Activated CD8-positive, alpha-beta memory T cell treated with anti-CD3 and anti-CD28 coated beads for 1 hour (primary cell): ENCODE measurements at places on chromosomes 1 and 21.

GRCh38 chr1:234875953-234876855, 252.4 kb downstream of the TOMM20 start:
- DNase-seq, result no peak

DNA sequence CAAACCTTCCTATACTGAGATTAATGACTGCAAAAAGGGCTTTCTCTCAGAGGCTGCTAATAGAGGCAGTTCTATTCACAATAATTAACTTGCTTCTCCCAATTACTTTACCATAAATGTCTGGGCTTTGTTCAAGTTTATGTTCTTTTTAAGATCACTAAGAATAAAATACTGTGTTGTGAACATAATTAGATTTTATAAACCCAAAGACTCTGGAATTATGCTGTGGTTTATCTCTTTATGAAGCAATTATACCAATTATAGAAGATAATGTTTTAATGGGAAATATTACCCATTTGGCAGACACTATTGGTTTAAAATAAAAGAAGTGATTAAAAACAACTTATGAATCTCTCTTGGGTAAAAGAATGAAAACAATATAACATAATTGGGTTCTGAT, 43.5 kb upstream of the IL12RB2 start:
- DNase-seq, result no peak

GRCh38 chr1:150613061-150613920, 16.1 kb downstream of the ENSA start:
- no peak for DNase-seq

DNA sequence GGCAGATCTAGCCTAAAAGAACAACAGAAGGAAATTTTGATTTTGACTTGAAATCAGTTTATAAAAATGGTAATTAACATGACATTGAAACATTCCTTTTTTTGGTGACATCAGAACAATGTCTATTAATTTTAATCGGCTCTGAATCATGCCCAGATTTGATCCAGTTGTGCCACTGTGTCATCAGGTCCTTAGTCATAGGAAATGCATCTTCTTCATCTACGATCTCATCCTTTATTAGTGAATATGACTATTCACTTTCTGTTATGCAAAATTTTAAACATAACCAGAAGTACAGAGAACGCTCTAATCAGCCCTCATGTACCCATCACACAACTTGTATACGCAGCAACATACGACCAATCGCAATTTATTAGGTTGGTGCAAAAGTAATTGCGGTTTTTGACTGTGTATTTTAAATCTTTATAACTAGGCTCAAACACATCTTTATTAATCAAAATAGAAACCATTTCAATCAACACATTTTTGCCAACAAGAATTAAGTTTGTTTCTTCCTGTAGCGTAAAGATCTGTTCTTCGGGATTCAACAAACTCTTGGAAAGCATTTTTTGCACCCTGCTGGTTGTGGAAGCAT, 40.3 kb upstream of the TLR5 start:
- DNase-seq, result no peak

GRCh38 chr1:30809514-30810263, 52.1 kb upstream of the LAPTM5 start:
- no peak for DNase-seq

DNA sequence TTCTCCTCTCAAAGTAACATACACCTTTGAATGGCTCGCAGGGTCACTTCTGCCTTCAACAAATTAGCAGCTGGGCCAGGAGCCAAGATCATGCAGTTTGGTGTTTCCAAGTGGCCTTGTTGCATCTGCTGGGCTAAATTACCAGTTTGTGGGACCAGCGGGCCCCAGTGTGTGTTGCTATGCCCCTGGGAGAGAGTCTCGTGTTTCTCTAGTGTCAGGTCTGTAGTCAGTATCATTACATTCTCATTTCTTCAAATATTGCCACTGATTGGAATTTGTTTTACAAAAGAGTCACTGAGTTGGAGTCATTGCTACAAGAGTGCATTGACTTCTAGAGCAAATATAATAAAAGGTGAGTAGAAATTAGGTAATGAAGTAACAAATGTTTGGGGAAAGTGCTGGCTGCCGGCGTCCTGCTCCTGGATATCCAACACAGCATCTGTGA, 35.5 kb downstream of the RHOU start:
- no peak for DNase-seq

GRCh38 chr1:233613252-233614172, at the start of gene KCNK1:
Gene KCNK1 (plus strand): TSS chr1:233614106. CDS start chr1:233614172, 66 bp downstream.
- DNase-seq, result no peak

- DNase-seq, result no peak
Measured at GRCh38 chr1:65150583-65151263, 2.7 kb downstream of the AK4 start.

DNA sequence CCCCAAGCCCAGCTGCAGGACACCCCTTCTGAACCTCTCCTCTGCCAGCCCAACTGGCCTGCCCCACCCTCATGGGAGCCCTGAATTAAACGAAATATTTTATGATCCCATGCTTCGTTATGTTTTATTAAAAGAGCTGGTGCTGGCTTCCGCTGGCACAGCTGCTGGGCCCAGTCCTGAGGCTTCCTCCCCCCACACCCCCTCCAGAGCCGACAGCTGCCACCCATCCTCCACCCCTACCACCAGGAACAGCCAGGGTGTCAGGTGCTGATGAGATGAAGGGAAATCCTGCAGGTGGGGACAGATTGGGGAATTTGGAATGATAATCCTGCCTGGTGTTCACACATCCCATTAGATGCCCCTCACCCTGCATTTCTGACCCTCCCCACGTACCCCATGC, 19.0 kb downstream of the IGSF21 start:
- DNase-seq, result no peak

DNA sequence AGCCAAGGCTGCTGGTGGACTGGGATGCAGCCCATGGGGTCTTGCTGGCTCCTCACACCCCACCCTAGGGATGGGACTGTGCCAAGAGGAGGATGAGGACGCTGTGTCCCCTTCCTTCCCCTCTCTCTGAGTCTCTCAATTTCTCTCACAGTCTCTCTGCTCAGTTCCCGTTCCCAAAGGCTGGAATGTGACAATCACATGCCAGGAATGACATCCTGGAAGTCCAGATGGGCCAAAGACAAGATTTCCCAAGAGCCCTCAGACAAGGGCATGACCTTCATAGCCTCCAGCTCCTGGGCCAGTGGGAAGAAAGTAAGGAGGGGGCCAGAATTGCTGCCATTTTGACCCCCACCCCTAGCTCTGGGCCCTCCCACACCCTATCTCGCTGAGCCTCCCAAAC, 7.6 kb upstream of the CDCP2 start:
- no peak for DNase-seq

DNA sequence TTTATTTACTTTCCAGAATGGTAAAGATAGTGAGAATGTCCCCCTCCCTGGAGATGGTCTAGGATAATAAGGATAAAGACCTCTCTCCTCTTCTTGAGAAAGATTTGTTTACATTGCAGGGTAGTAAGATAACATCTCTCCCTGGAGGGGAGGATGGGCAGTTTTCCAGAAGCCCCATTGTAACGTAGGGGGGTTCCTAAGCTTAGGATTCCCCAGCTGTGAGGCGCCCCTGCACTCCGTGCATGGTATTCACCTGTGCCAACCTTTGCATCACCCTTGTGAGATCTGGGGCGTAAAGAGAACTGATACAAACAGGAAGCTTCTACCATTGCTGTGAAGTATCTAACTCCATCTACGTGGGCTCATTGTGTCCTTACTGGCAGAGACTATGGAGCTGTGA, 148.7 kb upstream of the DNAH14 start:
- no peak for DNase-seq

DNA sequence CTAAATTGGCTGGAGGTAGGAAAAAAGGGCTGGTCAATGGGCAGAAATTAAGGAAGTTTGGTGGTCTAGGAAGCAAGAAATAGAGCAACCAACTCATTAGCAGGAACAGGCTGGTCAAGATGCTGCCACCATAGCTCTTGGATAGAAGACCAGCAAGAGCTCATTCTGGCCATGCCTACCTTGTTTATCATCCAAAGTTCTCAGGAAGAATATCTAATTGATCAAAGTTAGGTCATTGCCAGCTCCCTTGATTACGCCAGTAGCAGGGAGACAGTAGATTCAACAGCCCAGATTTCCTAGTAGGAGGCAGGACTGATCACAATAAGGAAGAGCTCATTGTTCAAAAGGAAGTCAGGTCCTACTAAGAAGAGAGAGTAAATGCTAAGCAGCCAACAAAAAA, 370.2 kb downstream of the GPATCH2 start:
- no peak for DNase-seq

- DNase-seq, result no peak
Measured at GRCh38 chr1:192133350-192133926, 24.8 kb upstream of the RGS18 start.

DNA sequence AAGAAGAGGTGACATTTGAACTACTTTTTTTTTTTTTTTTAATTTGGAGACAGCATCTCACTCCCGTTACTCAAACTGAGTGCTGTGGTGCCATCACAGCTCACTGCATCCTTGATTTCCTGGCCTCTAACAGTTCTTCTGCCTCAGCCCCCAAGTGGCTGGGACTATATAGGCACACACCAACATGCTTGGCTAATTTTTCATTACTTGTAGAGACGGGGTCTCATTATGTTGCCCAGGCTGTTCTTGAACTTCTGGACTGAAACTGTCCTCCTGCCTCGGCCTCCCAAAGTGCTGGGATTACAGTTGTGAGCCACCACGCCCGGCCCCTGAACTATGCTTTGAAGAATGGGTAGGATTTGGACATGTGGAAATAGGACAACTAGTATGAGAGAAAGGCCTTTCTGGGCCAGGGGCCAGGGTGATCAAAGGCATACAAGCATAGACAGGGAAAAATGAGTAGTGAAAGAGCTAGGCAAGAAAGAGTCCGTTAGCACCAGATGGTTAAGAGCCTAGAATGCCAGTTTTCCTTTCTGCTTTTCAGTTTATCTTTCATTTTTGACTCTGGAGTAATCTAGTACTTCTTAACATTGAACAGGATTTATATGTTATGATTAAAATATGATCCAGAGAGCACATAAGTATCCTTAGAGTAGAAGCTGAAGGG, 6.3 kb downstream of the RABGAP1L start:
- DNase-seq, result no peak

GRCh38 chr1:22249928-22250680, 107.2 kb upstream of the WNT4 start:
- DNase-seq, result no peak

GRCh38 chr1:66412704-66413103, 121.2 kb upstream of the SGIP1 start:
- DNase-seq, result no peak

- no peak for DNase-seq
Measured at GRCh38 chr1:6646499-6647148, 22.0 kb downstream of the THAP3 start.

- DNase-seq, result peak; percentile 8
Measured at GRCh38 chr1:31413405-31414001, 490 bp downstream of the SERINC2 start.

- no peak for DNase-seq
Measured at GRCh38 chr1:232998646-232999045, 48.2 kb downstream of the NTPCR start.

GRCh38 chr1:114099268-114099667, 54.4 kb downstream of the SYT6 start:
- DNase-seq, result no peak

GRCh38 chr1:202569393-202570322, 140.6 kb downstream of the SYT2 start:
- no peak for DNase-seq
